ENCODE measurements at places on chromosomes 11 and 22.

DNA sequence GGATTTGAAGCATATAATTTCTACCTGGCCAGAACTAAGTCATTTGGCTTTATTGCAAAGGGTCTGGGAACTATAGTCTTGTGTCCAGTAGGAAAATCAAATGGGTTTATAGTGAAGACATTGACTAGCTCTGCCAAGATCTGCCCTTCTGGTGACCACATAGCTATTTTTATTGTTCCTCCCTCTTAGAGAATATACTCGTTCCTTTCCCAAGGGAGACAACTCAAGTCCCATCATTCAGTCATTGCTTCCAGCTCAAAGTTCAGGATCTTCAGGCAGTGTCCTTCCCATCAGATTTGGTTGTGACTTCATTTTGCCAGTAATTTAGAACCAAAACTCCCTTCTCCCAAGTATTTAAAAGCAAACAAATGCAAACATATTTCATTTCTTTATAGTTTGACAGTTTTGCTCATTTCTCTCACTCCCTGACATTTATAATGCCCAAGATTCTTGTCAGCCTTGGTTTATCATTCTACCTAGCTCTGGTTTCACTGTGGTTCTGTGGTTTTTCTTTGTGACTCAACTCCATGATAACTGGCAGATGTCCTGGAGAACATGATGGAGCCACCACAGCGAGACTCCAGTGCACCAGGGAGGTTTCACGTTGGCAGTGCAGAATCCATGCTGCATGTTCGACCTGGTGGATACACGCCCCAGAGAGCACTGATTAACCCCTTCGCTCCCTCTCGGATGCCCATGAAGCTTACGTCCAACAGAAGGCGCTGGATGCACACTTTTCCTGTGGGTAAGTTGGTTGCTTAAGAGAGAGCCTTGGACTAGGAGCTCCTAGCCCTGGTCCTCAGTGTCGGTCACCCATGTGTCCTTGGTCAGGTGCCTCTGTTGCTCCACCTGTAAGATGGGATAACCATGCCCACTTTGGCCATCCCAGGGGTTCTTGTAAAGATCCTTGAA, 64.9 kb downstream of the DEPDC5 start:
- DNase-seq: no peak

DNA sequence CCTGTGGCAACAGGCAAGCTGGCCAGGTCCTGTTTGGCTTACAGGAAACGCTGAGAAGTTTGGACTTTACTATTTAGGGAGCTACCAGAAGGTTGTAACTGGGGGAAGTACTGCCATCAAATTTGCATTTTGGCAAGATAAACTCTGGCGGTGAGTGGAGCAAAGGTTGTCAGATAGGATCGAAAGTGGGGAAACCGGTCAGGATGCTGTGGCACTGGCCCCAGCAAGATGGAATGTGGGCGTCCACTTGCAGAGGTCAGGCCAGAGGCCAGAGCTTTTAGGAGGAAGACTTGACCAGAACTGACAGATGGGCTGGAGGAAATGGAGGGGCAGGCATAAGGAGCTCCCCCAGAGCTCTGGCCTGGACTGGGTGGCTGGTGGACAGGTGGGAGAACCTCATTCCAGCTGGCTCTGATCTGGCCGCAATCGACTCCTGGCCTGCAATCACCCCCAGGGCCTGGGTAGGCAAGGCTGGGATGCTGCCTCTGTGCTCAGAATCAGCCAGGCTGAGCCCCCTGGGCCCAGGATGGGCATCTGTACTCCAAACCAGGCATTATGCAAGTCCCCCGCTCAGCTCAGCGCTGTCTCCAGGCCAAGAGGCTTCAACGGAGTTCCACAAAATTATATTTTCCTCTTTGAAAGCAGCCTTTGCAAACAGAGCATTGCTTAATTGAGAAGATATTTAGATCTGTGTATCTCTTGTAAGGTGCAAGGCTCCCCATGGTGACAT, 178.3 kb upstream of the NECTIN1 start:
- DNase-seq: peak; percentile 36

DNA sequence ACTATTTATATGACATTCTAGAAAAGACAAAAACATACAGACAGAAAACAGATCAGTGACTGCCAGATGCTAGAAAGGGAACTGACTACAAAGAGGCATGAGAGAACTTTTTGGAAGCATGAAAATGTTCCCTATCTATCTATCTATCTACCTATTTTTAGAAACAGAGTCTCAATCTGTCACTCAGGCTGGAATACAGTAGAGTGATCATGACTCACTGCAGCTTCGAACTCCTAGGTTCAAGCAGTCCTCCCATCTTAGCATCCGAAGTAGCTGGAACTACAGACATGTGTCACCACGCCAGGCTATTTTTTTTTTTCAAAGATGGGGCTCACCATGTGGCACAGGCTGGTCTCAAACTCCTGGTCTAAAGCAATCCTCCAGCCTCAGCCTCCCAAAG, 6.9 kb downstream of the SBF2 start:
- no peak for DNase-seq

DNA sequence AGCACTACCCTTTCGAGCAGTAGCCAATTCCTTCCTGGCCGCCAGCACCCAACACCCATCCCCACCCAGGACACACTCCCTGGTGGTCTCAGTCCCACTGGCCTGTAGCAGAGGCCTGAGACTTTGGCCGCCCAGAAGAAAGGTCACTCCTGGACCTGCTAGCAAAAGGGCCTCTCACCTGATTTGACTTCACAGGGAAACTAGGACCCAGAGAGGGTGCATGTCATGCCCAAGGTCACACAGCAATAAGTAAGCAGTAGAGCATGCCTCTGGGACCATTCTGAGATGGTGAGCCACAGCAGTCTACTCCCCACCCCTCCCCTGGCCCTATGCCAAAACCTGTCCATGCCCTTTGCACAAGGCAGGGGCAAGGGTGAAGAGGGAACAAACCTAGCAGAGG, 7.3 kb downstream of the ARRB1 start:
- no peak for DNase-seq

DNA sequence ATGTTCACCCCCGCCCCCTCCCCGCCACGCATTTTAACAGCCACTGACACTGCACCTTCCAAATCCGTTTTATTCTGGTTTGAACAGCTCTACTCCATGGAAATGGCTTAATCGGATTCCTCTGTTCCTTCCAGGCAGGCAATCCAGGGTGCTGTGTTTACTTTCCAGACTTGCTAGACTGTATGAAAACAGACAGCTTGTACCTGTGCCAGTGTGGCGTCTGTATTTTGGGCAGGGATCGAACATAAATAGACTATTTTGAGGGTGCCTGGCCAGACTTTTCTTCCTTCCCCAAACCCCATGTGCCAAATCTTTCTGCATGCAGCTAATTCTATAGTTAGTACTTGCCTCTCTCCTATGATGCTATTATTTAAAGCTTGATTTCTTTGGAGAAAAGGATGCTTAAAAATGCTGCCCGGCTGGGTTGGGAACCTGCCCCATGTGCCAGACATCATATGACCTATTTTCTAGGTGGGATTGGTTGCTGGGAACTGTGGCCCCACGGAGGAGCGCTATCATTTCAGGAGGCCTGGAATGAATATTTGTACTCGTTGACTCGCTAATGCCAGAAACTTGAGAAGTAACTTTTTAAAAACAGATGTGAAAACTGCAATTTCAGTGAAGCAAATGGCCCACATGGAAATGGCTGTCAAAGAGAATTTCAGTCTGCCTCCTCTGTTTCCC, 814.8 kb downstream of the BRD1 start:
- no peak for DNase-seq

- DNase-seq: no peak
Measured at GRCh38 chr11:72807792-72808191, 6.4 kb upstream of the ATG16L2 start.

- no peak for DNase-seq
Measured at GRCh38 chr11:122424636-122425035, 230.9 kb upstream of the UBASH3B start.

DNA sequence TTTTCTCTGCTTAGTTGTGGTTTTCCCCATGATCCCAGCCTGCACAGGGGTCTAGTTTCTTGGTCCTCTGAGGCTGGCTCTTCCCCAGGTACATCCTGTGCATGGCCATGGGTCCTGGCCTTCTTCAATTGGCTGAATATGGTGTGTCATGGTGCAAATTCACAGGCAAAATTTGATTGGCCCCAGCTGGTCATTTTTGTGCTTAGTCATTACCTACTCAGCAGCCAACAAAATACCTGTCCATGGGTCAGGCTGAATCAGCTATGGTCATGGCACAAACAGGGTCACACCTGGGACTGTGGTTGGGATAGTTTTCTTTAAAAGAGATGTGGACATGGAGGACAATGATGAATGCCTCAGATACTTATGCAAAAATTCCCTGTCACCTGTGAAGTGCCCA, 85.7 kb downstream of the CSNK2A3 start:
- no peak for DNase-seq

DNA sequence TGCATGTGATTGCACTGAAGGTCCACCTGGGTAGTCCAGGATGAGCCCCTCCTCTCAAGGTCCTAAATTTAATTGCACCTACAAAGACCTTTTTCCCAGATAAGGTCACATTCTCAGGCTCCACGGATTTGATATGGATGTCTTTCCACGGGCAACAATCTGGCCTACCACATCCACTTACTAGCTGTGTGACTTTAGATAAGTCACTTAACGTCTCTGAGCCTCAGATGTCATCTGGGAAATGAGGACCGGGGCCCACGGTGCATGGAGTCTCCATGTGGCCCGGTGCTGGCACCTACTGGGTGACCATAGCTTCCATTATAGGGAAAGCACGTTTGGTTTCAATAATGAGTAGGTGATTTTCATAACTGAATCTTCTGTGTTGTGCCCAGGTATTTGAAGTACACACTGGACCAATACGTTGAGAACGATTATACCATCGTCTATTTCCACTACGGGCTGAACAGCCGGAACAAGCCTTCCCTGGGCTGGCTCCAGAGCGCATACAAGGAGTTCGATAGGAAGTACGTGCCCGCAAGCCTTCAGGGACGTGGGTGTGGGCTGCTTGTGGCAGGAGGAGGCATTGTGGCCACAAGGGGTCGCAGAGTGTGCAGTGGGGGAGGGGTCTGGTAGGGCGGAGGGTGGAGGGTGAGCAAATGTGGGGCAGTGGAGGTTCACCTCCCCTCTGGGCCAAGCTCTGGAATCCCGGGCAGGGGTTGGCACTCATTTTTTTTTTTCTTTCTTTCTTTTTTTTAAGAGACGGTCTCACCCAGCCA, 55.7 kb downstream of the ARHGAP8 start:
- peak; percentile 58 for DNase-seq

DNA sequence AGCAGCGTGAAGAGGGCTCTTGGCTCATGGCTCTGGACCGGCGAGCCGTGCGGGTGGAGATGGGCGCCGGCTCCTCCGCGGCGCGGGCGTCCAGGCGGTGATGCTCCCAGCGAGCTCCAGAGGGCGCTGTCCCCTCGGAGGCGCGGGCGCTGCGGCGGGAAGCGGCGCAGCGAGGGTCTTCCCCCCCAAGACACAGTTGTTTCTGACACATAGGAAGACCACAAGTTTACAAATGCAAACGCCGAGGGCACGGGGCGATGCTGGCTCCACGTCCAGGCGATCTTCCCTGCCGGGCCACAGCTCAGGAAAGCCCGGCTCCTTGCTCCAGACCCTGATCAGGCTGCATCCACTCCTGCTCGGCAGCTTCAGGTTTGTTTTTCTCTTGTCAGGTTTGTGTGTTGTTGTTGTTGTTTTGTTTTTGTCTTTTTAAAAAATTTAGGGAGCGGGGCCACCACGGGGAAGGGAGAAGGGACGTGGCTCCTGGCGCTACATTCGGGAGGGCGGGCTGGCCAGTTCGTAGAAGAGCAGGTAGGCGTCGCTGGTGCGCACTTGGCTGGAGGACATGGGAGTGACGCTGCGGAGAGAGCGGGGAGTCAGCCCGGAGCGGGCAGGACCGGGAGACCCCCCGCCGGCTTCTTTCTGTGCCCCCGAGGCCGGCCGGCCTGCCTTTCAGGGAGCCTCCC, 10.0 kb upstream of the MFRP start:
- DNase-seq: peak; percentile 88

GRCh38 chr22:50673231-50674129, 857 bp downstream of the SHANK3 start:
- DNase-seq: peak; percentile 49

GRCh38 chr11:65780770-65781151, at the start of gene AP5B1:
AP5B1 (minus strand) TSS chr11:65780976; CDS start chr11:65780591, 385 bp downstream.
- peak; percentile 83 for DNase-seq

DNA sequence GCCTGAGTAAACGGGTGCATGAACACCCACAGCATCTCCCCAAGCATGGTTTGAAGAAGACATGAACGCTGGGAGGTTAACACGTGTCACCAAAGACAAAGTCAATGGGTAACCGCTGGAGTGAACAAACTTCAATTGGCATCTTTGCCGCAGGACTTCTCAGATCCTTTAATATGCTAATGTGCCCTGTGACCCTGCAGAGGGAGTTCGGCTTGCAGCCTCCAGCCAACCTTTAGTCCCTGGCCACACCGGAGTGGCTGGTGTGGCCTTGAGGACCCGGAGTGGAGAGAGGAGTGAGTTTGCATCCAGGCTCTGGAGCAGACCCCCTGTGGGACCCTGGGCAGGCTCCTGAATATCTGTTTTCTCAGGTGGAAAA, 57.0 kb downstream of the FLRT1 start:
- DNase-seq: no peak

DNA sequence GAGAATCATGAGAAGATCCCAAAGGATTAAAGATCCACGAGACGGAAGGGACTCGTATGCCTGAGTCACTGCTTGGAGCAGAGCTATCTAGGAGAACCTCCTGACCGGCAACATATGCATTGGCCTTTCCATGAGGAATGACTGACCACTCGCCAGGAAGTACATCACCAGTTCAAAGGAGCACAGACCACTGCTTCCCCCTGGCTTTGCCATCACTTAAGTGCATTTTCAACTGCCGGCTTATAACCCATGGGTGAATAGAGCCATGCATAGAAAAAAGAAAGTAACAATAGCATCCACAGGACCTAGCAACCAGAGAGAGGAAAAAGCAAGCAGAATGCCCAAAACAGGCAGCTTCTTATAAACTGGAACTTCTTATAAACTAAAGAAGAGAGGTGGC, 98.3 kb upstream of the ZC3H12C start:
- no peak for DNase-seq

DNA sequence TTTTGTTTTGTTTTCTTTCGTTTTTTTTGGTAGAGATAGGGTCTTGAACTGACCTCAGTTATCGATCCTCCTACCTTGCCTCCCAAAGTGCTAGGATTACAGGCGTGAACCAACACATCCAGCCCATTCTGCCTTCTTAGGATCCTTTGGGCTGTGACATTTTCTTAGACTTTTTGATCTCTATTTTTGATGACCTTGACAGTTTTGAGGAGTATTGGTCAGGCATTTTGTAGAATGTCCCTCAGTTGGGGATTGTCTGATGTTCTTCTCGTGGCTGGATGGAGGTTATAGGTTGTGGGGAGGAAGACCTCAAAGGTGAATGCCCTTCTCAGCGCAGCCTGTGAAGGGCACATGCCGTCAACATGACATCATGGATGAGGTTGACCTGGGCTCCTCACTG, 19.5 kb upstream of the RAB1B start:
- no peak for DNase-seq

GRCh38 chr22:49768077-49768910, 59.4 kb downstream of the BRD1 start:
- DNase-seq: no peak

GRCh38 chr11:3808861-3809623, 682 bp downstream of the PGAP2 start:
- no peak for DNase-seq

- no peak for DNase-seq
Measured at GRCh38 chr11:3616721-3617460, 24.9 kb downstream of the ART5 start.
